Activated CD4-positive, alpha-beta T cell treated with anti-CD3 and anti-CD28 coated beads for 36 hours (primary cell): ENCODE measurements at places on chromosomes 11 and 22. TPM values are rescaled to one million over a fixed set of nuclear protein-coding genes. Genes with fewer than 3 reads are reported as not detected.

- no peak for DNase-seq
Observed at GRCh38 chr11:95074792-95075563, 8.3 kb downstream of the SRSF8 start.

The KCNQ1OT1 gene
- total RNA-seq: 0.16 TPM

DNA sequence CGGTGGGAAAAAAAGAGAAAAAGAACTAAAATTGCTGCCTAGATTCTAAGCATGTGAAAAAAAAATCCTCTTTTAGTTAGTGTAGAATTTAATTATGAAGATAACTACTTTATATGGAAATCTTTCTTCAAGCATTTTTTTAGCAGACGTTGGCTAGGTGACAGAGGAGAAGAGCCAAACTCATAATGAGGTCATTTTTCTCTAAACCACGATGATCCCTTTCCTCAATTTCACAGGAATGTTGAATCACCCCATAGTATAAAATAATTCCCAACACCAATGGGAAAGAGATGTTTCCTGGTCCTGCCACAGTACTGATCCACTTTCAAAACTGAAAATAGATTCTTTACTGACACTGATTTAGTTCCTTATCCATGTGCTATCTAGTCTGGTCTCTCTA, 319.8 kb downstream of the DLG2 start:
- DNase-seq: no peak

The TYR gene
- total RNA-seq: not detected

- DNase-seq: no peak
Observed at GRCh38 chr11:119222308-119222707, 16.2 kb downstream of the CBL start.

The IGLL1 gene
- not detected for total RNA-seq

The TSPO gene
- 114 TPM for total RNA-seq

The CHRNA10 gene
- total RNA-seq: 1.1 TPM

DNA sequence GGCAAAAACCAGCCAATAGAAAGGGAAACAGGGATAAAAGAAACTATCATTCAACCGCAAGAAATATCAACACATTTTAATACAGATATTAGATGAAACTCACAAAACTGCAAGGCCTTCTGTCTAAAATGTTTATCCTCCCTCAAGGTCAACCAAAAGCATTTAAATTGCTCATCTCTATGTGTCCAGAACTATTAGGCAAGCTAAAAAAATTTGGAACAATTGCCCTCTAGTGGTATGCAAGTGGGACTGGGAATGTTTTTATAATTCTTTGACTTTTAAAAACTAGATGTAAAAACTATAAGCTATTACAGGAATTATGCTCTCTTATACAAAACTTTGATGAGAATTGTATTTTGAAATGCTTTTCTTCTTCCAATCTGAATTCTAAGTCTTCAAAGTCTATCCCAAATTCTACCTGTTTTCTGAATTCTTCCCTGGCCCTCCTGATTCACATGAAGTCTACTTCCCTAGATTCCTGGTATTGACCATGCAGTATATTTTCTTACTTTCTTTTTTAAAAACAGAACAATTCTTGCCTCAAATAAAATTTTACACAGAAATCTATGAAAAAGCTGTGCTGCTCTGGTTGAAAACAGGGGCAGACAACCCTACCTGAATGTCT, 4.9 kb downstream of the CWC15 start:
- no peak for DNase-seq

GRCh38 chr11:73157101-73158010, 15.2 kb upstream of the FCHSD2 start:
- no peak for DNase-seq

DNA sequence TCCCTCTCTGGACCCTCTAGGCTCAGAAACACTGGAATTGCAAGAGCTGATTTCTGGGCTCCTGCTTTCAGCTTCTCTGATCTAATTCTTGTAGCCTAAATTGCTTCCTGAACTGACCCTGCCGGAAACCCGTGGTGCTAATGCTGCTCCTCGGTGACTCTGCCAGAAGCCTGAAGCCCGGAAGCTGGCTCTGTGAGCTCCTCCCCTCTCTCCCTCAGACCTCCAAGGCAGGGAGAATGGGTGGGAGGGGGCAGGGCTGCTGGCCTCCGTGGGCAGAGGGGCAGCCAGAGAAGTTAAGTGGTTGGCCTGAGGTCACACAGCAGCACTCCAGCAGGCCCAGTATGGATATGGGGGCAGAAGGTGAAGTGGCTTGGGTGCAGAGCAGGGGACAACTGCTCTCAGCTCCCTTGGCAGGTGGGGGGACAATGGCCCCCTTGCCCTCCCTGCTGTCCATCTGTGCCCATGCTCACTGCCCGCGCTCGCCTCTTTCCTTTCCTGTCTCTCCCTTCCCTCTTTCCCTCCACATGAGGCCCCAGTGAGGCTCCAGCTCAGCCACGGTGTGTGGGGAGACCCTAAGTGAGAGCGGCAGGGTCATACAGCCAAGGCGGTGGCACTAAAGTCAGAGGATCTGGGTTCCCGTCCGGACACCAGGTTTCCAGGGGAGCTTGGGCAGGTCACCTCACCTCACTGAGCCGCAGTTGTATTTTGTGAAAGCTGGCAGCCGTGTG, 16.2 kb downstream of the CAPN5 start:
- peak; percentile 73 for DNase-seq

The TSKU gene
- 8.3 TPM for total RNA-seq

The NRXN2 gene
- 0.18 TPM for total RNA-seq

- no peak for DNase-seq
Observed at GRCh38 chr11:11472106-11472505, 119.1 kb upstream of the CSNK2A3 start.

- no peak for DNase-seq
Observed at GRCh38 chr11:8032122-8032521, 45.0 kb downstream of the EIF3F start.

DNA sequence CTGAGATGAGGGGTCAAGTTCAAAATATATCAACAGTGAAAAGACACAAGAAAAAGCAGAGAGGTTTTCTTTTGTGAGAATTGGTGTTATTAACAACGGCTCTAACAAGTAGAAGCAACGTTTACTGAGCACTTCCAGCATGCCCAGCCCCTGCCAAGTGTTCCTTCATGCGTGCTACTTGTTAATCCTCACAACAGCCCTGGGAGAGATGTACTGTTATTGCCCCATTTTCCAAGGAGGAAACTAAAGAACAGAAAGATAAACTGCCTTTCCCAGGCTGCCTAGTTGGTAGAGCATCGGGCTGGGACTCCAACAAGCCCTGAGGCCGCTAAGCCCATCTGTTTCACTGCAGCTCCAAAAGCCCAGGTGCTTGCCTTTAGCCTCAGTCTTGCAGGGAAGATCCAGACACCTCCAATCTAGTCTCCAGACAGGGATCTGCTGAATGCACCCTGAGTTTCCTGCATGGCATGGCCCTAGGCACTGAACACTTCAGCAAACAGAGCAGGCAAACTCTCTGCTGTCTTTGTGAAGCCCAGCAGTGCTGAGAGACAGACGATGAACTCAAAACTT, 25.5 kb downstream of the SPATA19 start:
- no peak for DNase-seq
